ENCODE measurements at places on chromosomes 2 and 18.

DNA sequence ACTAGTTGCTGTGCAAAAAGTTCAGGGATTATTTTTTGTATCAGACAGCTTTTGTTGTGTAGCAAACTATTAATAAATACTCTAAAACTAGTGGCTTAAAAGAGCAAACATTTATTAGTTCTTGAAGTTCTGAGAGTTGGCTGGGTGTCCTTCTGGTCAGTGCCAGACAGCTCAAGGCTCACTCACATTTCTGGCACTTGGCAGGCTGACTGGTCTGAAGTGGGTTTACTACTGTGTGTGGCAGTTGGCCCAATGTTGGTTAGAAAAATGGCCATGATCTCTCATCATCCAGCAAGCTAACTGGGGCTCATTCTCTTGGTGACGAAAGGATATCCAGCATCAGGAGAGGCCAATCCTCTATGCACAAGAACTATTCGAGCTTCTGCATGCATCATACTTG is 71.4 kb upstream of the ZNF385B start:
- no peak for DNase-seq

DNA sequence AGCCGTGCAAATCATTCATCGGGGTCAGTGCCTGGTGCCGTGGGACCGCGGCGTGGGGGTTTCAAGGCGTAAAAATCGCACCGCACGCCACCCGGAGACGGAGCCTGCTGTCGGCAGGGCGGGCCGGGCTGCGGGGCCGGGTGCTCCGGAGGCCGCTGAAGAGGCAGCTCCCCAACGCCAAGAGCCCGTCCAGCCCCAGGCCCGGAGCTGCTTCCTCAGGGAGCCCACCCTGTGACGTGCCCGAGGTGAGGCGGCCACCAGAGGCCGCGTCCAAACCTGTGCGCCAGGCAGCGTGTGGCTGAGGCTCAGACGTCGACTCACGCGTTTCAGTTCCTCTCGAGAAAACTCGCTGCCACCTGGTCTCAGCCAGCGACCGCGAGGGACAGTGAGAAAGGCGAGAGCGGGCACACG is 98.1 kb downstream of the NFATC1 start:
- DNase-seq: no peak

DNA sequence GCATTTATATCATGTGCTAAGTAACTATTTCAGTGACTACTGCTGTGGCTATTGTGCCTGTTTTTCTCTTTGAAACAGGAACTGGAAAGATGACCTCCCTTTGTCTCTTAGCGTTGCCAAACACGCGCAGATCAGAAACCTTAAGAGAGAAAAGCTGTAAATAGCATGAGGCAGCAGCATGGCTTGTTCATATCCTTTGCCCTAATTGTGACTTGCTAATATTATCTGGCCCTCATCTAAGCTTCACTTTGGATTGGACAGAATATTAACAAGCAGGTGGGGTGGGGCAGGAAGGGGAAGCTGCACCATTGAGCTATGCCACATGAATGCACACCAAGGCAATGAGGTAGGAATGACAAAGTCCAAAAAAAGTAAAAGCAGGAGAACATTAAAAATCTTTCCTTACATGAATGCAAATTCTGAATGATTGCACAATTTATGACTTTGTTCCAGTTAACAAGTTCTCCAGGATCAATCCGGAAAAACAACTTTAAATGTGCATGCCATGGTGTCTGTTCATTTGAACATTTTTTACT is 128.4 kb downstream of the IRS1 start:
- no peak for DNase-seq

GRCh38 chr18:44497311-44497710 is 183.4 kb upstream of the SETBP1 start:
- no peak for DNase-seq

- DNase-seq: no peak
Measured at GRCh38 chr18:78652001-78652545, 327.5 kb upstream of the SALL3 start.

GRCh38 chr2:108824316-108825070 is 37.9 kb downstream of the CCDC138 start:
- no peak for DNase-seq

- no peak for DNase-seq
Measured at GRCh38 chr2:180254872-180255271, 247.8 kb upstream of the CWC22 start.

DNA sequence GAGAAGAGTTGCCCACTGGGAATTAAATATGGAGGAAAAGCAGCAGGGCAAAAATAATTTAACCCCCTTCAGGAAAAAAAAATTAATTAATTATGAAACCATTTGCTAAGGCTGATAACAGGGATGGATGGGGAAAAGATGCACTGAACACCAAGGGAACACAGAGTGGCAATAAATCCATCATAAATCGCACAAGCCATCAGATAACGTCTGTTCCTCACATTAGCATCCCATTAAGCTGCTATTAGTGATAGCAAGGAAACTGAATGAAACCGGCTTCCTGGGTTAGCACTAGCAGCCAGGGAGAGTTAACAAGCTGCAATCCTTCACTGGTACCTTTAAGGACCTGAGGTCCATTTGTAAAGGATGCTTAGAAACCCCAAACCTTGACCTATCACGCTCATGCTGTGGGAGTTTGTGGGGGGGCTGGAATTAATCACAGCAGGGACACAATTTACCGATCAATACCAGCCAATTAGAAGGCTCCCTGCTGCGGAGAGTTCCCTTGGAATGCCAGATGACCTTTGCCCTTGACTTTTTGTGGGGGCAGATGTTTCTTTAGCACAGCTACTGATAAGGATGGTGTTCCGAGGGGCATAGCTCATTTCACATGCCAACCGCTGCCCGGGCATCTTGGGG is 175.5 kb upstream of the KLF7 start:
- peak; percentile 61 for DNase-seq
